ENCODE measurements at places on chromosomes 7 and 10.

DNA sequence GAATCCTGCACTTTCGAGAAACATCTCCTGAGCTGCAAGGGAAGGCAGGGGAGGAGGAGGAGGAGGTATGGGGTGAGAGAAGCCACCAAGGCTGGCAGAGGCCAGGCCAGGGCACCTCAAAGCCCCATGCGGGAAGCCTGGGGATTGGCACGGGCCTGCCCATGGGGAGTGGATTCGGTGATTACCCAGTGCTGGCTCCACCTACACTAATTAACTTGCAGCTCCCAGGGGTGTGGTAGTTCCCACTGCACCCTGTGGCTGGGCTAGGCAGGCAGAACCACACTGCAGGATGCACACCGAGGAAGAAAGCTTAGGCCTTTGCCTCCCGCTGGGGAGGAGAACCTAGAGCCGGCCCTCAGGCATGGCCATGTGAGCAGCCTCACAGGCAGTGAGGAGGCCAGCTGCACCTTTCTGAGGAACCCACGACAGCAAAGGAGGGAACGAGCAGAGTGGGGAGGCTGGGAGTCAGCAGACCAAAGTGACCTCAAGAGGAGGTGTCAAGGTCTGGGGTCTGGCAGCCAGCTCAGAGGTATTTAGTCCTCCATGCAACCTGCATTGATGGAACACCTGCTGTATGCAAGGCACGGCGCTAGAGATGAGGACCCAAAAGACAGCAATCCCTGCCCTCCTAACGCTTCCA lies 27.2 kb downstream of the GRID1 start:
- no peak for DNase-seq

- DNase-seq: no peak
Measured at GRCh38 chr7:19333706-19334105, 188.5 kb upstream of the FERD3L start.

DNA sequence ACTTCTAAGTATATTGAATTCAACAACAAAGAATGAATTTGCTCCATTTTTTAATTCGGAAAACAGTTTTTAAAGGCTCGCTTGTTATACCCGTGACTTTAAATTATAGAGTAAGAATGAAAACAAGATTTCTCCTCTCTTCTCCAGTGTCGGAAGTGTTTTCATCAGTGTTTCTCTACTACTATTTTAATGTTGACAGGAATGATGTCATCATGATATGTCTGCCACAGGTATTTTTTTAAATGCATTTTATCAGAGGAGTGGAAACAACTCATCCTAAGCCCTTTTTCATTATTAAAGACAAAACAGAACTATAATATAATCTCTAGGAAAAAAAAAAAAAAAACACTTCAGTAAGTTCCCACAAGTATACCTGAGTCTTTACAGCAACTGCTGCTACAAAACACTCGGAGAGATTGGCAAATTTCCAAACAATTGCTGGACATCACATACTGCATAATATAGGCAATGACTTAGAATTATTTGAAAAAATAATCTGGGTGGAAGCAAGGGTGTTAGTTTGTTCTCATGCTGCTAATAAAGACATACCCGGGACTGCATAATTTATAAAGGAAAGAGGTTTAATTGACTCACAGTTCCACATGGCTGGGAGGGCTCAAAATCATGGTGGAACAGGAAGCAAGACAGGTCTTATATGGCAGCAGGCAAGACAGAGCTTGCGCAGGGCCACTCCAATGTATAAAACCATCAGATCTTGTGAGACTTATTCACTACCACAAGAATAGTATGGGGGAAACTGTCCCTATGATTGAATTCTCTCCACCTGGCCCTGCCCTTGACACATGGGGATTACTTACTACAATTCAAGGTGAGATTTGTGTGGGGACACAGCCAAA lies 4.8 kb upstream of the RNF32 start:
- no peak for DNase-seq

DNA sequence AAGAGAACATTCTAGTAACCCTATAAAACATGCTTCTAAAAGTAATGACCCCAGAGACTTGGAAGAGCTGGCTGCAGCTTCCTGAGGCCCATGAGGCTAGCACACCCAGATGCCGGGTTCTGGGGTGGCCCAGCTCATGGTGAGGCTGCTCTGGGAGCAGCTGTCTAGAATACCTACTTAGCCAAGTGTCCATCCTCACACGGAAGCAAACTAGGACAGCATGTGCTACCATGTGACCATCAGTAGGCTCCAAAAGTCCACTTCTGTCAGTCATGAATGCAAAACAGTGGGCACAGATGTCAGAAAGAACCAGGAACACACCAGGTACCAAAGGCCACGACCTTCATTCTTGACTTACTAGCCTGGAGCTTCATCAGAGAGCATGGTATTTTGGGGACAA lies 32.4 kb downstream of the CTBP2 start:
- DNase-seq: no peak

GRCh38 chr7:148850564-148850963 lies 33.5 kb downstream of the EZH2 start:
- DNase-seq: no peak

Data from stimulated activated CD4-positive, alpha-beta T cell treated with anti-CD3 and anti-CD28 coated beads, Interleukin-4, amount 100 ng/mL, for 4 hours (primary cell).